ENCODE measurements at places on chromosomes 2 and 18.

DNA sequence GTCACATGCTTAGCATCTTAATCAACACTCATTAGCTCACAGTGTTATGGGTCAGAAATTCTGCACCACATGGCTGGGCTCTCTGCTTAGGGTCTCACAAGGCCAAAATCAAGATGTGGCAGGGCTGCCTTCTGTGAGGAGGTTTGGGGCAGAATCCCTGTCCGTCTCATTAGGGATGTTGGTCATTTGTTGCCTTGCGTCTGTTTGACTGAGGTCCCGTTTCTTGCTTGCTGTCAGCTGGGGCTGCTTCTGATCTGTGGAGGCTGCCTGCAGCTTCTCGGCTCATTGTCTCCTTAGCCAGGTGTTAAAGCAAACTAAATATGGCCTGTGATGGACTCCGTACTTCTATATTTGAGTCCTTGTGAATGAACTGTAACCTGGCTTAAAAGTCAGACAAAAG lies 146.5 kb downstream of the NDUFA10 start:
- no peak for DNase-seq

DNA sequence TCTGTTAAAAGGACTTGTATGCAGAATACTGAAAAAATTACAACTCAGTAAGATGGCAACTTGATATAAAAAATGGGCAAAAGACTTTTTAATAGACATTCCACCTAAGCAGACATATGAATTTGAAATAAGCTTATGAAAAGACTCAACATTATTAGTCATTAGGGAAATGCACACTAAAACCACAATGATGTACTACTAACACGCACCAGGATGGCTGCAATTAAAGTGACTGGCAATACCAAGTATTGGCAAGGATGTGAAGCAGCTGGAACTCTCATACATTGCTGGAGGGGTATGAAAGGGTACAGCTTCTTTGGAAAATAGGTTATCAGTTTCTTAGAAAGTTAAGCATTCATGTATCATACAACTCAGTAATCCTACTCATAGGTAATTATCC lies 3.2 kb upstream of the ENOSF1 start:
- no peak for DNase-seq

GRCh38 chr2:96181529-96181928 lies 27.1 kb downstream of the STARD7 start:
- DNase-seq, result no peak

DNA sequence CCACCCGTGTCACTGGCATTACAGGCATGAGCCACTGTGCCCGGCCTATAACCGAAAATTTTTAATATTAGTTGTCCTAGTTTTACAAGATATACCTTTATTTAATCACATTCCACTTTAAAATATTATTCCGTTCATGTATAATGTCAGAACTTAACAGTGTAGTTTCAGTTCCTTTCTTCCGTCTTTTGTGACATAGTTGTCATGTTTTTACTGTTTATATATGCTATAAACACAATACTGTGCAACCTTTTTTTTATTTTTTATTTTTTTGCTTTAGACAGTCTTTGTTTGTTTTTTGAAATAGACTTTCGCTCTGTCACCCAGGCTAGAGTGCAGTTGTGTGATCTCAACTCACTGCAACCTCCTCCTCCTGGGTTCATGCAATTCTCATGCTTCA lies 129.5 kb upstream of the TTC27 start:
- DNase-seq, result no peak

- DNase-seq, result no peak
Measured at GRCh38 chr2:223104336-223105132, 52.5 kb downstream of the KCNE4 start.

DNA sequence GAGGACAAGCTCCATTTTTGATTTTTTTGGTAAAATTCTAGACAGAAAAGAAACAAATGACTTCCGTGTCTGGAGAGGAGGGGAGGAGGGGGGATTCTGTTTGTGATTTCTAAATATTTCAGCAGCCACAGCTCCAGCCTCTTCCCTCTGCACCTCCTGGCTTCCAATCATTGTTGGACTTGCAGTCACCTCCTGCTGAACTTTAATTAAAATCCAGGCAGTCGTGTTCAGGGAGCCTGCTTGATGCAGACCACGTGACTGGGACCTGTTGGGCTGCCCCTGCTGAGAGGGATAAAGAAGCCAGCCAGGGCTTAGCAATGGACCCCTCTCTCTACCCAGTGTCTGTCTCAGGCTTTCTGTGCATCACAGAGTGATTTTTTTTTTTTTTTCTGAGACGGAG lies 115.1 kb downstream of the SH3BP4 start:
- no peak for DNase-seq

- no peak for DNase-seq
Measured at GRCh38 chr18:8020132-8020846, 453.2 kb downstream of the PTPRM start.

DNA sequence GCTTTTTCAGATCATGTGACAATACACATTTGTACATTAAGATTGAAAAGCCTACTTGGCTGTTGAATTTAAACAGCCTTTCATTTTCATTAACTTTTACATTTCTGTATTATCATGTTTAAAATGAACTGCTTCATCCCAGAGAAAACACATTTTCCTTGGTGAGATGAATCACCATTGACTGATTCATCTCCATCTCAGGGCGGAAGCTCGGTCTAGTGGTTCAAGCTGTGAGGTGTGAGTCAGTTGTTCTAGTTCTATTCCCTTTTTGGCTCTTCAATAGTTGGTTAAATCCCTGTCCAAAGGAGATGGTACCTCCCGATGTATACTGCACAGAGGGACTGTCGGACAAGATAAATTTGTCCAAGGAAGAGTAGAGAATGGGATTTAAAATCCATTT lies 189.7 kb downstream of the ADCYAP1 start:
- no peak for DNase-seq

DNA sequence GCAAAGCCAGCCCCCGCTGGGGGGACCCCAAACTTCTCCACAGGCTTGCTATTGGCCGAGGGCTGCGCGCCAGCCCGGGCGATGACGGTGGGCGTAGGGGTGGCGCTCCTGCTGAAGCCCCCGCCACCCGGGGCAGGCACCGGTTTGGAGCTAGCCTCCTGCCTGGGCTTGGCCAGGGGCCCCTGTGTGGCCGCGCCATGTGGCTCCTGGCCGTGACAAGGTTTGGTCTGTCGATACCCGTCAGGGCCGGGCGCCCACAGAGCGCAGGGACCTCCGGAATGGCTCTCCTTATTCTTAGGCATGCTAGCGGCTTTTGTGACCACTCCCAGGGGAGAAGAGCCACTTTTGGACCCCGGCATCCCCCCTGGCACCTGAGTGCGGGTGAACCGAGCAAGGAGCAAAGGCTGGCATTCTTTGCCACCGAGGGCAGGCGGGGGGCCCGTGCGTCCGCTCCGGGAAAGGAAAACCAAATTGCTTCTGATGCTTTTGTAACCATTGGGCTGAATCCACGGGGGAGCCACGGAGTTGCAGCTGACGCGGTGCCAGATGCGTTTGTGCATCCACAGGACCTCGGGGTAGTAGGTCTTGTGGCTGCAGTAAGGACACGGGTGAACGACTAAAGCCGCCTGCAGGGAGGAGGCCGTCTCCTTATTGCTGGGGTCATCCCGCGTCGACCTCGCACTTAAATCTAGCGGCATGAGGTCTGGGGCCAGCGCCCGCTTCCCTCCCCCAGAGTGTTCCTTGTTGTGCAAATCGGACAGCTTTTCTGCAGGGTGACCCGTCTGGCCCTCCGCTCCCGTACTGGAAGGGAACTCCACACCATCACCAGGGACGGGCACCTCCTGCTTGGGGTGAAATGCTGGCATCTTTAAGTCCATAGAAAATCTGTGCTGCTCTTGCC lies 115.6 kb downstream of the ZNF516 start:
- DNase-seq, result peak; percentile 78

- DNase-seq, result no peak
Measured at GRCh38 chr2:189412330-189412953, 28.8 kb upstream of the WDR75 start.

Measured in mesenteric fat pad (tissue), 1 donor.